ENCODE measurements at places on chromosomes 5 and 9.

DNA sequence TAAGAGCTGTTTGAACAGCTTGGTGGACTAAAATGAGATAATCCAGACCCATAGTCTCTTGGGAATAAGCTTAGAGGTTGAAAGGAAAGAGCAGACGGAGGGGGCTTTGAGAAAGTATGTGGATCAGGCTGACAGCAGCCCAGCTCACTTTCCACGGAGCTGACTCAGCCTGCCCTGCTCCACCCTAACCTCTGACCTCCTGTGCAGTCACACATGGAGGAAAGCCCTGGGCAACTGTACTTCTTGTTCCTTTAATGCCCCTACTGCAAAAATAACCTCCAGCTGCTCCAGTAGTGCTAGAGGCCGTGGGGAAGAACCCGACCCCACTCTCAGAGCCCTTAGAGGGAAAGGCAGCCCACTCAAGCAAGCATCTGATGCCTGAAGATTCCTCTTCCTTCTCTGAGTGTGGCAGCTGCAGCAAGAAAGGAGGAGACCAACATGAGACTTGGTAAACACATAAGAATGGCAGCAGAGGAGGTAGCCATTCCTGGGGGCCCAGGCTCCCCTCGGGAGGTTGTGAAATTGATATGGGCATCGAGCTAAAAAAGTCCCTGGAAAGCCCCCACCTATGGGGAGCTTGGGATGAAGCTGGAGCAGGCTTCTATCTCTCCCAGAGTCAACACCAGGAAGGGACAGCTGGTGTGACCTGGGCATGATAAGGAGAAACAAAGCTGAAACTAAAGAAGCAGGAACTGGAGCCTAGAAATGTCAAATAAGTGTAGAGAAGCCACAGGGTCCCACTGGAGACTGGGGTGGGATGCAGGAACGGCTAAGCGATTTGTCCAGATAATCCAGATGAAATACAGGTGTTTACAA, 204.3 kb downstream of the PIK3R1 start:
- DNase-seq = no peak

- DNase-seq = no peak
Measured at GRCh38 chr5:102031711-102032110, 264.4 kb downstream of the SLCO4C1 start.

DNA sequence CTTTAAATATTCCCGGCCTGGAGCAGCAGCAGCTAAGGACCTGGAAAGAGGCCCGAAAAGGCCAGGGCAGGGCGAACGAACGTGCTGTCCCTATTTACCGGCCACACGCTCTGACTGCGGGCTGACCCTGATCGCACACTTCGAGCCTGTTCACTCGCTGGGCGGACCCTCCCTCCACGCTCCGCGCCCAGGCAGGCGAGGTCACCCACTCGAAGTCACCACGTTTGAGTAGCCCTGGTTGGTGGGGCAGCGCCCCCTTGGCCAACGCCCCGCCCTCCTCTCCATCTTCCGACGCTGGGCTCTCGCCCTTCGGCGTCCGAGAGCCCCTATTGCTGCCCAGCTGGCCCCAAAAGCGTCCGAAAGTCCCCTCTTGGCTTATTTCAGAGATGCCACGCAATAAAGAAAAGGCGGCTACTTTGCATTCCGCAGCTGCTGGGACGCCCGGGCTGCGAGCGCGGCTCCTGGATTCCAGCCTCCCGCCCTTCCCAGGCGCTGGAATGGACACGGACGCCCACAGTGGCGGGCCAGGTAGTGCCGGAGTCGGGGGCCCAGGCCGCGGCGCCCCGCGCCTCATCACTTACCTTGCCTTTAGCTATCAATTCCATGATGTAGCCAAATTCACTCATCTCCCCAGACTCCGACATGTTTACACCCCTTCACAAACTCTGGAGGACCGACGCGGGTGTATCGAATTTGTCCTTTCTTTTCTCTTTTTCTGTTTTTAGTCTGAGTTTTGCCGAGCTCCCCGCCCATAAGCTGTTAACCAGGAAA, 9.9 kb upstream of the TRIM36 start:
- DNase-seq = no peak

DNA sequence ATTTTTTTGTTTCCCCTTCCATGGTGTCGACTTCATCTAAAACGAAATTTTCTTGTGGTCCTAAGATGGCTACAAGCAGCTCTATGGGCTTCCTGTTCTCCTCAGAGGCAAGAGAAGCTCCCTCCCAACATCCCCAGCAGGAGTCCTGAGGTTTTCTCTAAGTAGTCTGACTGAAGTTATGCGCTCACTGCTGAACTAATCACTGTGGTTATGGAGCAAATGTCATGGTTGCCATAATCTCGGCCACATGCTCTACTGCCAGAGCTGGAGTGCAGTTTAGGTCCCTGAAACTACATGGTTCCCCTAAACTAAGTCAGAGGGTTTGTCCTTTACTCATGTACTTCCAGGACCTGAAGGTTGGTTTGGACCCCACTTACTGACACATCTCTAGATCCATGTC, 68.0 kb upstream of the MAMDC2 start:
- no peak for DNase-seq

DNA sequence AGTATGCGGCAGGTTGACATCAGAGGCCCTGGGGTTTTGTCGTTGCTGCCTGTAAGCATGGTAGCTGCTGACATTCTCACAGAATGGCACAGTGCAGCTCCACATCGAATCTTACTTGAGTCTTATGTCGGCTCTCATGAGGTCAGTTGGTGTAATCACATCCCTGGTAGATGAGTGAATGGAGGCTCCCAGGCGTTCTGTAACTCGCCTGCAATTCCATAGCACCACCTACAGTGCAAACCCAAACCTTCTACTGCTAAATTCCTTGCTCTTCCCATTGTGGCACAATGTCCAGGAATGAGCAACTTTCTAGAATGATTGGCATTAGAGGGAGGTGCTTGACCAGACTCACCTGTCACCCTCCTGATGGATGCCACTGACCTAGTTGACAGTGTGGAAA, 578.4 kb downstream of the CCDC171 start:
- DNase-seq = no peak

DNA sequence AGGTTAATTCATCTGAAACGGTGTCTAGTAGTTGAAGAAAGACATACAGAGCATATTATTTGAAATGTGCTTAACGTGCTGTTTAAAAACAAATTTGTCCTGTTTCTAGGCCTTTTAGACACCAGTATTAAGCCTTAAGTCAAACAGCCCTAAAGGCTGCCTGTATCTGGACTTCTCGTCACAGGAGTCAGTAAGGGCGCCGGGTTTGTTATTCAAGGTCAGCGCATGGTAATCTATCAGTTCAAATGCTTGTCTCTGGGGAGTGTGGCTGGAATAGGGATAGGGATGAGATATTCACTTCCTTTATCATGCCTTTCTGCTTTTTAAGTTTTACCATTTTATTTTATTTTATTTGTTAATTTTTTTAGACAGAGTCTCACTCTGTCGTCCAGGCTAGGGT, 9.4 kb upstream of the CNOT6 start:
- no peak for DNase-seq

- DNase-seq = no peak
Measured at GRCh38 chr5:167713896-167714295, 577.5 kb upstream of the WWC1 start.

DNA sequence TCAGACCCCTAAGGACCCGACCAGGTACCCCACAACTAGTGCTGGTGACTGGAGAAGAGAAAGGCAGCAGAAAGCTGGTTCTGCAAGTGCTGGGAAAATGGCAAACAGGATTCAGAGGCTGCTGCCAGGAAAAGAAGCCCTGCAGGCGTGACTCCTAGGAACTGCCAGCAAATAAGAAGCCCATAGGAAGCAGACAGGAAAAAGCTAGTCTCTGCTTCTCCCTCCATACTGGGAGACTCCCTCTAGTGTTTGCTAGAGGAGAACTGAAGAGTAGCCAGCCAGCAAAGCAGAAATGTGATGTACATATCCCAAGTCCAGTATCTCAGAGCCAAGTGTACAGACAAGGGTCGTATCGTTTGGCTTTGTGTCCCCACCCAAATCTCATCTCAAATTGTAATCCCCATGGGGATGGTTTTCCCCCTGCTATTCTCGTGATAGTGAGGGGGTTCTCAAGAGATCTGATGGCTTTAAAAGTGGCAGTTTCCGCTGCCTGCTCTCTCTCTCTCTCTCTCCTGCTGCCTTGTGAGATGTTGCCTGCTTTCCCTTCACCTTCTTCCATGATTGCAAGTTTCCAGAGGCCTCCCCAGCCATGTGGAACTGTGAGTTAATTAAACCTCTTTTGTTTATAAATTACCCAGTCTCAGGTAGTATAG, 38.1 kb upstream of the TUSC1 start:
- no peak for DNase-seq

DNA sequence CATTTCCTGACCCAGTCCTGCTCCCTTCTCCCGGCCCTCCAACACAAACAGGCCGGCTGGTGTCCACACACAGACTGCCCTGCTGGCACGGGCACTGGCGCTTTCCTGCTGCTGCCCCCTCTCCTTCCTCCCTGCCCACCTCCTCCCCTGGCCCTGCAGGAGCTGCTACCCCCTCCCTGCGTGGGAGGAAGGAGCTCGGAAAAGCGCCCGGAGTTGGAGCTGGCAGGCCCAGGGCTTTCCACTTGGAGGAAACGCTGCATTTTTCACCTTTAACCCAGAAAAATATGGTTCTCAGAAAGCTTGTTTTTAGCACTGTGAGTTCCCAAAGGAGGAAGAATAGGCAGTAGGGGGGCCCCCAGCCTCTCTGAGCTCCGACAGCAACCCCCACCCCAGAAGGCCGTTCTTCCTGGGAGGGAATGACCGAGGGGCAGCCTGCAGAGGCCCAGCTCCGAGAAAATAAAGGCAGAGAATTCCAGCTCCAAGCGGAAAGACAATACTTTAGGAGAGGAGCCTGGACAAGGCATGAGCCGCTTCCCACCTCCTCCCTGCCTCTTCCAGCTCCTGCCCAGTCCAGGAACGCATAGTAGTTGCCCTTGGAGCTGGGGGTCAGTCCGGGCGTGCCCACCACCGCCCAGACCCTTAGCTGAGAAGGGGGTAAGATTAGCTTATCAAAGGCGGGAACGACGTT, 88.9 kb downstream of the LIFR start:
- no peak for DNase-seq

DNA sequence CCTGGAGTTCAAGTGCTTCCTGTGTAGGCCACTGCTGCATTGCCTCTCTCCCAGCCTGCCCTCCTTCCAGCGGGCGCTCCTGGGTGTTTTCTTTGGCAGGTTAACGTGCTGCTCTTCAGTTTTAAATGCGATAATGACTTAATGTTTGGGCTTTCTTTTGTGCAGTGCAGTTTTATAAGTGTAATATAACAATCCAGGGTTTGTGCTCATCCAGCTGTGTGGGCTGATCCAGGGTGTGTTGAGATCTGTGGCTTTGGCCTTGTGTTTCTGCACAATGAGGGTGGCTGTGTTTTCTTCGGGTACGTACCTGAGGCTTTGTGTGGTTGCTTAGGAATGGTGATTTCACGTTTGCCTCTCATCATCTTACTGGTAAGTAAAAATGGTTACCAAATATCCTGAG, 50.6 kb downstream of the PCSK5 start:
- no peak for DNase-seq

DNA sequence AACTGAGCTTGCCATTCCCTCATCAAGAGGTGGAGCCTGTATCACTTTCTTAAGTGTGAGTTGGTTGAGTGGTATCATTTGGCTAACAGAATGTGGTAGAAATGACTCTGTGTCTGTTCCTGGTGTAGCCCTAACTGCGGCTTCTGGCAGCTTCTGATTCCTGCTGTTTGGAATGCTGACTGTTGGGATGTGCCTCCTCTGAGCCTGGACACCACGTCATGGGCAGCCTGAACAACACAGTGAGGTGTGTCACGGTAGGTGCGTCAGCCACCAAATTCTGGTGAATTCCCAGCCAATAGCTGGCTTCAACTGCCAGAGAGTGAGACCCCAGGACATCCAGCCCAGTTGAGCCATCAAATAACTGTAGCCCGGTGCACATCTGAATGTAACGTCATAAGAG, 6.1 kb upstream of the C9orf152 start:
- no peak for DNase-seq

DNA sequence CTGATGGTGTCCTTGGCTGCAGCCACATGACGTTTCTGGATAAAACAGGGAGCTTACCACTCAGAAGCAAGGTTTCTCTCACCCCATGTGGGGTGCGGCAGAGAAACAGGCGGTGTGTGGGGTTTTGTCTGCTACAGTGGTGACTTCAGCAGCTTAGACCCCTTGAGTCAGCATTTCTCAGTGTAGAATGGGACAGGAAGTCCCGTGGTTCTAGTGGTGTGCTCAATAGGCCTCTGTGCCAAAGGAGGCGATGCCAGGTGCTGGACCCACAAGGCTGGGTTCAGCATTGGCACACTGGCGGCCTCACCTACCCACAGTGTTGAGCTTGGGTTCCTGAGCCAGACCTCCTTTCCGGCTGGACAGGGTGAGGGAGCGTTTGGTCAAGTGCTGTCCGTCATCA, 125.2 kb upstream of the SMIM23 start:
- no peak for DNase-seq

DNA sequence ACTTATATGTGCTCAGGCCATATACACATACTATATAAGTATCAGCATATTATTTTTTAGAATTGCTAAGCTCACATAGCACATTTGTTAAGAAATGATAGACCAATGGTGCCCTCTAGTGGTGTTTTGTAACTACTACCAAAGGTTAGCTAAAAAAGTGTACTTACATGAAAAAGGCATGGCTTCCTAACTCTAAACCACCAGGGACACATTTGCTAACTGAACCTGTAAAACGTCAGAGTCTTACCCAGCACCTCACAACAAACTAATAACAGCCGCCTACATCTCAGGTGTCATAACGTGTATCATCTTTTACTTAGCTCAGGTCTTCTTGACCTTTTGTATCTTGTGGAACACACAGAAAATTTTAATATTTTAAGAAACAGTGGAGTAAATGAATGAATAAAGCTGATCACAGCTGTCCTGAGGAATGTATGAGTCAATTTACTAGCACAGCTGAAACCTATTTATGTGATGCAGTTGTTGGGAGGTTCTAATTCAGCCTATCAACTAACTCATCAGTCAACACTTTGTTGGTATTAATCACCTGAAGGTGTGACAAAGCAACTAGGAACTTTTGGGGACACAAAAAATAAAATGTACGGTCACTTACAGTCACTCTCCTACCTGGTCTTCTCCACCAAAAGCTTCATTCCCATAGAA, 72.9 kb downstream of the BAAT start:
- no peak for DNase-seq

- DNase-seq = no peak
Measured at GRCh38 chr5:1277781-1278180, 17.1 kb downstream of the TERT start.

DNA sequence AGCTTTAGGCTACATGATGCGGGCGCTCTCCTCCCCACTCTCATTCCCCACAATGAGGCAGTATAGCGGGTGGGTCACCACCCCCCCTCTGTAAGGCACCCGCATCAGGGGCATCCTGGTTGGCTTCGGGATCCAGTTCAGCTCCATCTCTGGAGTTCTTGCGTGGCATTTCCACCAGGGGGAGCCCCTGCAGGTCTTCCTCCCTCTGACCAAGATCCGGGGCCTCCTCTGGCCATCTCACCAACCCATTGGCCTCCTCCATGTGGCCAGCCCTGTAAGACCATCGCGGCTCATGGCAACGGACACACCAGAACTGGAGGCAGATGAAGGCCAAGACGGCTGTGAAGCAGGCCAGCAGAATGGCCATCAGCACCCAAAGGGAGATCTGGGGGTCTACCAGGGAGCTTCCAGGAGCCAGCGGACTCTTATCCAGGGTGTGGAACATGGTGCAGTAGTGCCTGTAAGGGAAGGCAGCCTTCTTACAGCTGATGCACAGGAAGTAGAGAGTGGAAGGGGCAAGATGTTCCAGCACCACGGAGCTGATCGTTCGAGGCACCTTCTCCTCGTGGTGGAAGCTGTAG, 77.0 kb downstream of the CYFIP2 start:
- DNase-seq = no peak
